ENCODE measurements at places on chromosomes 5 and 9.

DNA sequence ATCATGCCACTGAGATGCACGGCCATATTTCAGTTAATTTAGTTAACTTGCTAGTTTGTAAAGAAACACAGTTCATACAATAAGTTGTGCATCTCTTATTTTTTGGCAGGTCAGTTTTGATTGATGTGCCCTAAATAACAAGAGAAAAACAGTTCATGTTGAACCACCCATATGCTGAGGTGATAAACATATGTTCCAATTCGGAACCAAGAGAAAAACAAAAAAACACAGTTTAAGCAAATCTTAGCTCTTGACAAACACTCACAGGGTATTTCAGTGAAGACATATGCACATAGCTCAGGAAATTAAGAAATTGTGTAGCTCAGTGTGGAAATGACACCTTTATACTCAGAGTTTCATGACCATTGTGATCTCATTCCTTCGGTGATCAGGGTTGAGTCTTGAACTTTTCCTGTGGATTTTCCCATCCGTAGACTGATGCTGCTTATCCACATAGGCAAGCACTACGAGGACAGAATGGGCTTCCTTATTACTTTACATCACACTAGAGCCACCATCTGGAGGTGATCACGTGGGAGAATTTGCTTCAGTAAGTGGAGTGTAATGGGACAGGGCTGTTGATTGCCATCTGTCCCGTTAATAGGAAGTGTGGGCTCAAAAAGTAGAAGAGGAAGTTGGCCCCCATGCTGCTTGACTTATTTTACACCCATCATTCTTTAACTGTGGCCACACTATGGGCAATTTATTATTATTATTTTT lies 773.0 kb downstream of the MTRR start:
- DNase-seq = no peak

- DNase-seq = no peak
Observed at GRCh38 chr9:31112491-31112890, 1272.0 kb upstream of the ACO1 start.

- no peak for DNase-seq
Observed at GRCh38 chr5:40381676-40382363, 297.9 kb upstream of the PTGER4 start.

- DNase-seq = no peak
Observed at GRCh38 chr5:155624597-155625241, 611.2 kb downstream of the KIF4B start.

GRCh38 chr9:121059998-121060636 lies 10.0 kb upstream of the C5 start:
- no peak for DNase-seq

GRCh38 chr9:25709941-25710340 lies 31.7 kb upstream of the TUSC1 start:
- no peak for DNase-seq

- DNase-seq = no peak
Observed at GRCh38 chr9:94826644-94827410, 100.3 kb downstream of the AOPEP start.

GRCh38 chr9:16012621-16013020 lies 459.8 kb downstream of the CCDC171 start:
- DNase-seq = no peak

DNA sequence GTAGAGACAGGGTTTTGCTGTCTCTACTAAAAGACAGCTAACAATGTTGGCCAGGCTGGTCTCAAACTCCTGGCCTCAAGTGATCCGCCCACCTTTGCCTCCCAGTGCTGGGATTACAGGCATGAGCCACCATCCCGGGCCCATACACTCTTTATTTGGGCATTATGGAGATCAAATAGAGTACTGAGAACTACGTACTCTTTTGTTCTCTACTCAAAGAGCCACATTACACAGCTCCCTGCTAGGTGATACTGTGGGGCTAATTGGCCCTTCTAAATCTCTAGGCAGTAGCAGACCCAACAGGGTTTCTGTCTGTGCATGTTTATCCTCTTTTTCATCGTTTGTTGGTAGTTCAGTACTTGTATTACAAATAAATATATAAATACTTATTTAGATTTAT lies 16.1 kb downstream of the CKMT2 start:
- no peak for DNase-seq

DNA sequence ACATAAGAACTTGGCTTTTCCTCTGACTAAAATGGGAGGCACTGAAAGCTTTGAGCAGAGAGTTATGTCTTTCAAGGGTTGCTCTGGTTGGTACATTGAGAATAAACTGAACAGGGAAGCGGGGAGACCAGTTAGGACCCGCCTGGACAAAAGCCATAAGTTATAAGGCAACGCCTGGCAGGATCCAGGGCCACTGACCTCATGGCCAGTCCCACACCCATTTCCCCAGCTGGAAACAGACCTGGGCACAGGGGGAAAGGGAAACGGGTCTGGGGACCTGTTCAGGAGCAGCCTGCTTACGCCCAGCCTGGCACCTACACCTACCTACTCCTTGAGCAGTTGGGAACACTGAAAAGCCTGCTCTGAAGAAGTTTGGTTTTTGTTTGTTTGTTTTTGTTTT lies 1.3 kb downstream of the SPINK4 start:
- DNase-seq = no peak

- no peak for DNase-seq
Observed at GRCh38 chr5:147667363-147667762, 115.2 kb downstream of the JAKMIP2 start.

DNA sequence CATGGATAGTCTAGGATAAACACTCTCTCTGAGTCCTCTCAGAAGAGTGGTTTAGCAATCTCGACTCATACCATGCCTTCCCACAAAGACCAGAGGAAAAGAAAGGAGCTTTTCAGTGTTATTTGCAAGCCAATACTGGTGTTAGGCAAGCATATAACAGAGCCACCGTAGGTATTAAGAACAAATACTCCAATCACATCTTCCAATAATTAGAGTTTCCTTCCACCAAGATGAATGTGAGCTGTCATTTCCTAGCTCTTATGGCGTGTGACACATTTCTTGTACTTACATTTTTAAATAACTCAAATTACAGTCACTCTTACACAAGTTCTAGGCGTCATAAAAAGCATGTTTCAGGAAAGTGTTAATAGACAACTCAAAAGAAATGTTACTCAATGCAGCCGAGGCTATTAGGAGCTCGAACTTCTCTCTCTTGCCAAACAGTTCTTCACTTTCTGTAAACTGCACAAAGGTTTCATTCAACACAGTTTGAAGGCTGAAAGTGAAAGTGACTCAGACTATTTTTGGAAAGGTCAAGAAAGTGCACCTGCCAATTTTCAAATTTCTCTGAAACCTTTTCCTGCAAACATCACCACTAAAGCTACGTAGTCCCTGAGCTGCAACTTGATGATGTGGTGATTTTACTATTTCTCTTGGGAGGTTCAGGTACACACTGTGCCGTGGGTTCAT lies 153.8 kb downstream of the AUH start:
- DNase-seq = no peak

DNA sequence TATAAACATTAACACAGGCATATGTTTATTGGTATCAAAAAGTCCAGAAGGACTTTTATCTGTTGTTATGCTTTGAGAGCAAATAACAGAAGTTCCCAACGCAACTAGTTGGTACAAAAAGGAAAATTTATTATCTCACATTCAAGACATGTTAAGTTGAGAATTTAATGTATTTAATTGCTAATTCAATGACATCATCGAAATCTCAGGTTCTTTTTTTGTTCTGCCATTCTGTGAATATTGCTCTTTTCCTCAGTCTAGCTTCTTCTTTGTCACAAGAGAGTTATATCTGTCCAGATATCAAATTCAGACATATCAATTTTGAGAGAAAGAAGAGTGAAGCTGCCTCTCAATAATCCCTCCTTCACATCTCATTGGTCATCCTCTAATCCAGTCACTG lies 307.6 kb upstream of the PCSK5 start:
- DNase-seq = no peak

DNA sequence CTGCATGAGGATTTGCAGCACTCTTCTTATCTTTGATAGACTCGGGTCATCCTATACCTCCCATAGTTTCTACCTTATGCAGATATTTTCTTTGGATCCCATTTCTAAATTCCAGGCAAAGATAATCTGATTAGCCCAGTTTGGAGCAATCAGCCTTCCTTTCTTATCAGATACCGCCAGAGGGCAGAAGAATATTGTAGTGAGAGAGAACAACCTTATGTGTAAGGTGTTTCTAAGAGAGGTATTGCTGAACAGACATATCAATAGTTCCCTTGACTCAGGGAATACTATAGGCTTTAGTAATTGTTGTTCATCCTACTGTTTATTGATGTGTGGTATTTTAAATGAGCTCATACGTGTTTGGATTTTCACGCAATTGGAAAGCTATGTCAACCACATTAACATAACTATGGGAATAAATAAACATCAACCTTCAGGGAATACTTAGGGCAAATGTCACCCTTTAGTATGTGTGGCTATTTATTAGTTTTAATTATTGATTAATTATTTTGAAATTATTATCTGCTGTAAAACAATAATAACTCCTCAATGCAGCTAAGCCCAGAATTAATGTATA lies 1435.2 kb upstream of the CDH9 start:
- no peak for DNase-seq

Data from cerebellar nuclear complex (tissue), 1 donor.